GM03348 (cell line): ENCODE measurements at places on chromosomes 6 and 20.

DNA sequence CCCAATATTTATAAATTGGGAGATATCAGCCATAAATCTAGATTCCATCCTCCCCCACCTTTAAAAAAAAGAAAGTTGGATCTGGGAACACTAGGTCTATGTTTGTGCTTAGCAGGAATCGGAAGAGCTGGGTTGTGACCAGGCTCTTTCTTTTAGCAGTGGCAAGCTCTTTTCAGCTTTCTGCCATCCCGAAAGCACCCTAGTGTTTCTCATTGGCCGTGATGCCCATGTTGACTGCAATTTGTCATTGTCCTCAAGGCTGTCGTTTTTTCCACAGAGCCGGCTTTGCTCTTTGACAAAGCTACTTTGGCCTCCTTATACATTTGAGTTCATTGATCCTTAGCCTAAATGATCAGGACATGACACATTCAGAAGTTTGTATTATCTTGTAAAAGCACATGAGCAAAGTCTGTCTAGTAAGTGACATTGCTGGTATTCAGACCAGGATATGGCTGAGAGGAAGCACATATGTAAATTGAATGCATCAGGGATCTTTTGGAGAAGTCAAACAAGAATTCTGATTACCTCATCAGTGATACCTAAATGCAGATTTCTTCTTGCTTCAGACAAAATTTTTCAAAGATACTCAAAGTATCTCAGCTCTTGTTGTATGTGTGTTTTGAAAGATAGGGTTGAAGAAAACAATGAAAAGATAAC, 50.1 kb downstream of the CARMIL1 start:
- no peak for DNase-seq

DNA sequence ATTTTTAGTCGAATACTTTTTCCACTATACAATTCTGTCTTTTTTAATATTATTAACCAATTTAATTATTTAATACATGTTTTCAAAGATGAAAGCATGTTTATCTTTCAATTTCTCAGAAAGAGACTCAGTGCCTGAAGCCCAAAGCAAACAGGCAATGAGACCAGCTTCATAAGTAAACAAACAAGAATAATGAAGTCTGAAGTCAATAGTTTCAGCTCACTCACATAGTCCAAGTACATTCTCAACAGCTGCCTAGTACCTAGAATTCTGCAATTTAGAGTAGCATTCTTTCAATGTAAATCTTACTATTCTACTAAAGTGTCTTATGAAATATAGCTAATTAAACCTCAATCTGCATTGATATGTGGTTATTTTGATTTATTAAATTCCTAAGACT, 626.5 kb upstream of the NRSN1 start:
- no peak for DNase-seq

GRCh38 chr6:6676910-6677441, 88.5 kb downstream of the LY86 start:
- peak; percentile 86 for DNase-seq

GRCh38 chr20:23832775-23833513, 6.4 kb upstream of the CST2 start:
- no peak for DNase-seq

DNA sequence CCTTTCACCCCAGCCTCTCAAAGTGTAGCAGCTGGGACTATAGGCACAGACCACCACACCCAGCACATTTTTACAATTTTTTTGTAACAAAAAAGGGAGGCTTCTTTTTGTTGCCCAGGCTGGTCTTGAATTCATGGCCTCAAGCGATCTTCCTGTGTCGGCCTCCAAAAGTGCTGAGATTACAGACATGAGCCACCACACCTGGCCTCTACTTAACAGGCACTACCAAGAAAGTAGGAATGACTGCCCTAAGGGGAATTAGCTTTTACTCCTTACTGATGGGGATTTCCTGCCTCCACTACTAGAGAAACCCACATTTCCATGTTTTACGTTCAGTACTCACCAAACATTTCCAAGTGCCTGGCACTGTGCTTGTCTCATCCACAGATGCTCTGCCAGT, 109.6 kb downstream of the CARMIL1 start:
- DNase-seq = no peak

GRCh38 chr6:55882718-55883569, 7.6 kb upstream of the BMP5 start:
- DNase-seq = peak; percentile 2

GRCh38 chr6:160534050-160534696, 129.9 kb downstream of the LPA start:
- DNase-seq = peak; percentile 65

DNA sequence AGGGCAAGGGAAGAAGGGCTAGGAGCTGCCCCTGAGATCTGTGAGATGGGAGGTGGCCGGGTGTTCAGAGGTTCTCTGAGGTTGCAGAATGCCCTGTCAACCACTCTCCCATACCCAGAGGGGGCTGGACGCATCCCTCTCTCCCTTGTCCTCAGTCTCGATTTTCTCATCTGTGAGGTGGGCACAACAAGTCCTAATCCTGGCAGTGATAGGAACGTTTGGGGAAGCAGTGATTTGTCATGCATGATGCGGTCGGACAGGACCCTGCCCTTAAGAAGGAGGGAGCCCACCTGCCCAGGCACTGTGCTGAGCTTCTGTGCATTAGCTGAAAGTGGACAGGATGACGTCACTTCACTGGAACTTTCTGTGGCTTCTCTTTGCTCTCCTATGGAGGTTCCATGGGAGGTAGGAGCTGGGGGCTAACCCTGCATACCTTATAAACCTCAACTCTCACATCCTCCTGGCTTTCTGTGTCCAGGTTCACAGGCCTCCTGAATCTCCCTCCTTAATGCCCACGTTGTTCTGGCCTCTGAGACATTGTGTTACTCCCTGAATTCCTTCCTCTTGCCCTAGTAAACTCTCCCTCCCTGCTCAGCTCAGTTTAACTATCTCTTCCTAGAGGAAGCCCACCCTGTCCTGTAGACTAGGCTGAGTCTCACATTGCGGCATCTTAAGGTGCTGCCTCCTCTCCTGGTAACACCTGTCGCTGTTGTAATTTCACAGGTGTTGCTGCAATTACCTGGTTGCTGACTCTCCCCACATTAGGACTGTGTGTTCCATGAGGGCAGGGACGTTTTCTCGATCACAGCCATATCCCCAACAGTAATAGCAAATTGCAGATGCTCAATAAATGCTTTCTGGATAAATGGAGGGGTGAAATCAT, 30.1 kb upstream of the CSNK2A1 start:
- DNase-seq = no peak

GRCh38 chr6:73177221-73177944, 47.9 kb downstream of the KHDC1L start:
- no peak for DNase-seq

GRCh38 chr20:46127396-46128010, 9.4 kb downstream of the CD40 start:
- DNase-seq = no peak
